ENCODE measurements at places on chromosomes 7 and 10. TPM values are rescaled to one million over a fixed set of nuclear protein-coding genes. Genes with fewer than 3 reads are reported as not detected.

- peak; percentile 56 for DNase-seq
Observed at GRCh38 chr7:30445770-30446169, 32.8 kb downstream of the NOD1 start.

DNA sequence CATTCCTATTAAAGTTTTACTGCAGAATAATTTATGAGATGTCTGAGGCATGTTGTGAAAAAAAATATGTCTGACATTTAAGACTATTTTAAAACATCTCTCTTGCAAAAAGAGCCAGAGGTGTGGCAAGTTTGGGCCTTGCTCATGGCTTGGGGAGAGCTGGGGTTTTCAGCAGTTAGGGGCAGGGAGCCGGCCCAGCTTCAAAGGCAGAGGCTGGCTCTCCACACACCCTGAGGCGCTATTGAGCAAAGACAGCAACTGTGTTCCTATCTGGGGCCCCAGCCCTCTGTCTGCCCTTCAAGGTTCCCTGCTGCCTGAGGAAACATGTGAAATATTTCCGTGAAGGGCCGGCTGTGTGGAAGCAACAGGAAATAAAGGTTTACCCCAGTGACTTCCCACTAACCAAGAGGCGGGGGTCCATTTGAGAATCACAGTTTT lies 94.0 kb downstream of the SORBS1 start:
- peak; percentile 40 for DNase-seq

GRCh38 chr10:79025199-79025832 lies 43.5 kb upstream of the ZMIZ1 start:
- DNase-seq: no peak

GRCh38 chr7:101813402-101814019 lies 3.9 kb upstream of the CUX1 start:
- DNase-seq: no peak

DNA sequence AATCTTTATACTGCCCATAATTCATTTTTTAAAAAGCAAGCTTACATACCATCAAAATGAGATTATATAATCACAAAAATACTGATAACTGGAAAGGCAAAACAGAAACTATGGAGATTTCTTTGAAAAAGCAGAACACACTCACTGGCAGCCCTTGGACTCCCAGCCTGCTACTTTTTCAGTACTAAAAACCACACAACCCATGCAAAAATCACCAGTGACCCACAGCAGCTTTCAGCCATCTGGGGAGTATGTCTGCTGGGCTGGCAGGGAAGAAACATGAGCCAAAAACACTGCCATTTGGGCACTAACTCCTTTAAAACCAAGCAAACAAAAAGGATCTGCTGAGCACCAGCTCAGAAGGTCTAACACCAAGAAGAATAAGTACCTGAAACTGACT lies 80.0 kb upstream of the DDC start:
- no peak for DNase-seq

- no peak for DNase-seq
Observed at GRCh38 chr10:80421707-80422536, 13.6 kb downstream of the PRXL2A start.

DNA sequence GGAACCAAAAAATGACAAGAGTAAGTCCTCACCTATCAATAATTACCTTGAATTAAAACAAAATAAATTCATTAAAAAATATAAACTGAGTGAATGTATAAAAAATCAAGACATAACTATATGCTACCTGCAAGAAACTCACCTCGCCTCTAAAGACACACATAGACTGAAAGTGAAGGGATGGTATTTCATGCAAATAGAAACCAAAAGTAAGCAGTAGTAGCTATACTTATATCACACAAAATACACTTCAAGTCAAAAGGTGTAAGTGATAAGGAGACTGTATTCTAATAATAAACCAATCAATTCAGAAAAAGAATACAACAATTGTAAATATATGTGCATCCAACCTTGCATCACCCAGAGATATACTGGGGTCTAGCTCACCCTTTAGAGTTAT lies 332.6 kb downstream of the SH2D4B start:
- DNase-seq: no peak

DNA sequence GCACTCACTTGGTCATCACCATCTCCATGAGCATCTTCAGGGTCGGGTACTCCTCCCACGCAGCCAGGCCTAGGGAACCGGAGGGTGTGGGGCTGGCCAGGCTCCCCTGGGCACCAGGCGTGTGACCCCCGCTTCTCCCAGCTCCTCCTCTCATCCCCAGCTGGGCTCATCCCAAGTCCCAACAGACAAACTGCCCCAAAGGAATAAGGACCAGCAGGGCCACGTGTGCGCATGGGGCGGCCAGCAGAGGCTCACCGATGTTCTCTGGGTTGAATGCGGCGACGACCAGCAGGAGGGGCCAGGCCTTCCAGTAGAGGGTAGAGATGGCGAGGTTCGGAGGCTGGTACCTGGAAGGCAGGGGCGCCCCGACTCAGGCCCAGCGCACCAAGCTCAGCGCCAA lies 14.9 kb downstream of the INTS1 start:
- DNase-seq: no peak

GRCh38 chr7:19783541-19783940 lies 10.1 kb upstream of the TMEM196 start:
- no peak for DNase-seq

DNA sequence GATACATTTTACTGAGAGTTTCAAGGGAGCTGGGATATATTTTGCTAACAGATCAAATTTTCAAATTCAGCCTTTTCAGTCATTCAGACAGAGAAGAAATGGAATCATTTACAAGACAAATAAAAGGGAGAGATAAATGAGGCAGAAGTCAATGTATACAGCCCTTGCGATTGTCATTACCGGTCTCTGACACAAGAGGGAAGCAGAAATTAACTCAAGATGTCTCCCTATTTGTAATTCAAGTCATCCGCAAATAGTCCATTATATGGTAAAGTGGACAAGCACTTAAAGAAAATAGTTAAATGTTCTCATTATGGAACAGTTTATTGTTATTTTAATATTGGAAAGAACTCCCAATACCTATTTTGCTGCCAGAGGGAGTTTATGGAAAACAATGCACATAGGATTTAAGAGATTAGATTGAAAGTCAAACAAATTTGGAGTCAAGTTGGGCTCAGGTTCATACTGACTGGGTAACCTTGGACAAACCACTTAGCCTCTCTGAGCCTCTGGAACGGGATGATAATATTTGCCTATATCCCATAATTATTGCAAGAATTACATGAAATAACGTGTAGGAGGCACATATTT lies 89.3 kb upstream of the PRKCQ start:
- peak; percentile 35 for DNase-seq

GRCh38 chr10:136465-136762 lies 1.2 kb downstream of the ZMYND11 start:
- no peak for DNase-seq

- DNase-seq: no peak
Observed at GRCh38 chr7:94998266-94999068, 91.1 kb downstream of the PPP1R9A start.

DNA sequence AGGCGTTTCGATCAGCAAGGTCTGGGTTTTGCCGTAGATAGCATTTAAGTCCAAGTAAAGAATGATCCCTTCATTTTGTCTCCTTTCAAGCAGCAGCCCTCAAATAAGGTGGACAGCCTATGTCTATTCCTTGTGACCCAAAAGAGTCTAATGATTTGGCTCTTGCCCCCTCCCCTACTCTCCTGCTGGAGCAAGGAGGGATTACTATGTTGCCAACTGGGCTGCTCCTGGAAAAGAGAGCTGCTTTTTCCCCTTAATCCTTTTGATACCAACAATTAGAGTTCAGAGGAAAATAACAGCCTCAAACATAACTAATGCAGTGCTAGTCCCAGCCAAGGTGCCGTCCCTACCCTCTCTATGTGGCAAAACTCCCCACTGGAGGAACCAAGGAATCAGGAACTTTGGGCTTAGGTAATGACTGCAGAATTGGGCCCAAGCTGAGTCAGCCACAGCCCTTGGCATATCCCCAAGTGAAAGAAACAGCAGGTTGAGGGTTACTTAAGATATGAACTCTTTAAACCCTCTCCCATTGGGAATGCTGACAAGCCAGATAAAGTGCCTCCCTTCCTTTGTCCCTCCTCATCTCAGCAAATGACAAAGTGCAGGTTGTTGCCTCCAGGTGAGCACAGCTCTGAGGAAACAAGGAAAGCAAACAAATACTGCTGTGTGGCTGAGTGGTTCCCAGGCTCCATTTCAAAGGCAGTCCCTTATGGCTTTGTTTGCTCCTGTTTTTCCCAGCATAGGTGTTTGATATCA lies 643.7 kb downstream of the INHBA start:
- no peak for DNase-seq

GRCh38 chr7:120955577-120956149 lies 5.1 kb downstream of the ING3 start:
- DNase-seq: no peak

- no peak for DNase-seq
Observed at GRCh38 chr10:83994325-83994724, 145.0 kb upstream of the GHITM start.

- no peak for DNase-seq
Observed at GRCh38 chr10:55750458-55750857, 610.6 kb downstream of the ZWINT start.

DNA sequence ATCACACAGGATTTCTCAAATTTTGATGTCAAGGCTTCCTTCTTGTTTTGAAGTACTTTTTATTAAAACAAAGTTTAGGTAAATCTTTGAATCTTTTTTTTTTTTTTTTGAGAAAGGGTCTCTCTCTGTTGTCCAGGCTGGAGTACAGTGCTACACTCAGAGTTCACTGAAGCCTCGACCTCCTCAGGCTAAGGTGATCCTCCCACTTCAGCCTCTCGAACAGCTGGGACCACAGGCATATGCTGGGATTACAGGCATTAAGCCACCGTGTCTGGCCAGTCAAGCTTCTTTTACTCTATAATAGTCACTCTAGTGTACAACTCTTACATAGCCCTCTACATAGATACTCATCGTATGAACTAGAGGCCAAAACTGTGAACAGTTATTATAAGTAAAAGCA lies 3.4 kb downstream of the RUFY2 start:
- DNase-seq: no peak

GRCh38 chr7:121163699-121164098 lies 165.1 kb upstream of the WNT16 start:
- DNase-seq: no peak

The DCLRE1A gene
- total RNA-seq: 14.7 TPM

The ELN gene
- total RNA-seq: not detected

The TMEM236 gene
- total RNA-seq: 0.04 TPM

The OR2A12 gene
- not detected for total RNA-seq

The ATRNL1 gene
- 4.9 TPM for total RNA-seq

The ZNF789 gene
- 2.0 TPM for total RNA-seq
